Left ventricle myocardium inferior (tissue), 1 donor: ENCODE measurements at places on chromosomes 13 and 19. TPM values are rescaled to one million over a fixed set of nuclear protein-coding genes. Genes with fewer than 3 reads are reported as not detected.
A peak's percentile ranks its signal among the peaks of the same experiment; 100 is the strongest.

GRCh38 chr13:44013758-44014291, 134.1 kb downstream of the LACC1 start:
- H3K4me3 ChIP-seq: no peak overlapping the region
- H3K27me3 ChIP-seq: no peaks in the 10 kb centered on the region
- peaks cover 62% of the 10 kb centered on the region for H3K4me1 ChIP-seq
- H3K27ac ChIP-seq: peak overlapping the region; percentile 70
- DNase-seq: no peak

Gene MAP4K1
- total RNA-seq: 1.6 TPM

GRCh38 chr19:566403-566802, 6.0 kb upstream of the BSG start:
- DNase-seq: no peak
- H3K4me3 ChIP-seq: no peak overlapping the region
- H3K27me3 ChIP-seq: no peaks in the 10 kb centered on the region
- H3K27ac ChIP-seq: peak overlapping the region; percentile 55

DNA sequence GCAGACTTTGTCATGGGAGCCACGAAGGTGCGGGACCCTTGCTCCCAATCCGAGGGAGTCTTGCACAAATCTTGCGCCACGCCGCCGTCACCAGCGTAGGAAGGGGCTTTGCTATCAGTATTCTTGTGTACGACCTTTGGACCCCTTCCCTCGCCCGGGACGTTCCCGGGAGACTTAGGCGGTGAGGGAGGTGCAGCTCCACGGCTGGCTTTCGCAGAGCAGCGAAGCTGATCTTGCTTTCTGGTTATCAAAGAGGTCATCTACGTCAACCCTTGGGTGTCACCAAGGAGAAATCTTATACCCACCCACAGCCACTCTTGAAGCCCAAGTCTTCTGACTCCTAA, 583 bp downstream of the TECR start:
- DNase-seq: no peak
- H3K27me3 ChIP-seq: no peaks in the 10 kb centered on the region
- no peaks in the 10 kb centered on the region for H3K36me3 ChIP-seq
- peaks cover 49% of the 10 kb centered on the region for H3K4me1 ChIP-seq
- peak overlapping the region; percentile 82 for H3K4me3 ChIP-seq

DNA sequence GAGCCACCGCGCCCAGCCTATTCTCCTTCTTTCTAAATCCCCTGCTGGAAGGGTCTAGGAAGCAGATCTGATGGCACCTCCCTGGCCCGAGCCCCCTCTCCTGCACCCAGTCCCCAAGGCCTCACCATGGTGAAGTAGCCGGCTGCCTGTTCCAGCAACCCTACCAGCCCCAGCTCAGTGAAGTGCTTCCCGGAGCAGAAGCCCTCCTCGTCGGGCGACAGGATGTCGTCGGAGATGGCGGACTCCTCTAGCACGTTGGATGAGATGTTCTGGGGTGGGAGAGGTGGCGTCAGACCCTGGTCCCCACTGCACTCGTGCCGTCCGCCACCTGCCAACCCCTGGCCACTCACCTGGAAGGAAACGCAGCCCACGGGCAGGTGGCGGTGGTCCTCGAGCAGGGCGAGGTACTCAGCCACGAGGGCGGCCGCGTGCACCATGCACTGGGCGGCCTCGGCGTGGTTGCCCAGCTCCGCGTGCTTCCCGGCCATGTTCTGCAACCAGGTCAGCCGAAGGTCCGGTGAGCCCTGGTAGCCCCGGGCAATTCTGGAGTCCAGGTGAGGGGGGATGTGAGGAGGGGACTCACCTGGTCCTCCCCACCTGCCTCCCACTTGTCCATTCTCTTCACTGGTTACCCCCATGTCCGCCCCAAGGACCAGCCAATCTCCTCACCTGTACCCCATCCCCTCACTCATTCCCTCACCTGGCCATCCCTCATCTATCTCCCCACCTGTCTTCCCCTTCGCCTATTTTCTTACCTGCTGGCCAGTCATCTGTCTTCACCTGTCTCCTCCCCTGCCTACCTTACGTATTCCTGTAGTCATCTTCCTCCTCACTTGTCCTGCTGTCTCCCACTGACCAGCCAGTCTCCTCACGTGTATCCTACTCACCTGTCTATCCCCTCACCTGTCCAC, 11.5 kb upstream of the KANK2 start:
- no peak for DNase-seq
- no peaks in the 10 kb centered on the region for H3K27me3 ChIP-seq
- peaks cover 64% of the 10 kb centered on the region for H3K36me3 ChIP-seq

Gene EMP3
- total RNA-seq: 32.1 TPM
